ENCODE measurements at places on chromosomes 1 and 21. TPM values are rescaled to one million over a fixed set of nuclear protein-coding genes. Genes with fewer than 3 reads are reported as not detected.

- no peak for DNase-seq
These were observed 252.2 kb downstream of the PLPP3 start for GRCh38 chr1:56327195-56327594.

DNA sequence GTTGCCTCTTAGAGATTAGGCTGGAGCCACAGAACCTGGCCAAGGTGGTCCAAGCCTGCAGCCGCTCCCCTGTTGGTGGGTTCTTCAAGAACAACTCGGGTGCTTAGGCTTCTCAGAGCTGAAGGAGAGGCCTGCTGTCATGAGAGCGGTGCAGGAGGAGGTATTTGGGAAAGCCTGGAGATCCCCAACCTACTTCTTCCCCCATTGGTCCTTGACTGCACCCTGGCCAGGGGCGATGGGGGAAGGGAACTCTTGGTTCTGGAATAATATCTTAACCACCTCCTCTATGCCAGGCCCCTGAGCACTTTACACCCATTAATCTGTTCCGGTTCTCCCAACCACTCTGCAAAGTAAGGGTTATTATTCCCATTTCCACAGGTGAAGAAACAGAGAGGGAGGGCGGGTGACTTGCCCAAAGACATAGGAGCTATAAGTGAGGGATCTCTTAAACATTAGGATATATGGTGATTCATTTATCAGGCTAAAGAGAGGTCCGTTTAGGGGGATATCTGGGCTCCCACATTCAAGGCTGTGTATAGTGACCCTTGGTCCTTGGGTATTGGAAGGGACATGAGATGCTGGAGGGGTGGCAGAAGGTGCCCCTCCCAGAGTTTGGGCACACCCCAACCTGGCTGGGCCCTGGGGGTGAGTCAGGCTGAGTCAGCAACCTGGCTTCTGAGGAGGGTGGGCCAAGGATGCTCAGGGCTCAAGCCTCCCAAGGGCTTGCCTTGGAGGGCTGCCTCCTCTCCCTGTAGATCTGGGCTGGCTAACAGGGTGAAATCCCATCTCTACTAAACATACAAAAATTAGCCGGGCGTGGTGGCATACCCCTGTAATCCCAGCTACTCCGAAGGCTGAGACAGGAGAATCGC, 5.2 kb downstream of the TRNP1 start:
- peak; percentile 26 for DNase-seq

Gene SLFNL1
- 0.14 TPM for total RNA-seq

DNA sequence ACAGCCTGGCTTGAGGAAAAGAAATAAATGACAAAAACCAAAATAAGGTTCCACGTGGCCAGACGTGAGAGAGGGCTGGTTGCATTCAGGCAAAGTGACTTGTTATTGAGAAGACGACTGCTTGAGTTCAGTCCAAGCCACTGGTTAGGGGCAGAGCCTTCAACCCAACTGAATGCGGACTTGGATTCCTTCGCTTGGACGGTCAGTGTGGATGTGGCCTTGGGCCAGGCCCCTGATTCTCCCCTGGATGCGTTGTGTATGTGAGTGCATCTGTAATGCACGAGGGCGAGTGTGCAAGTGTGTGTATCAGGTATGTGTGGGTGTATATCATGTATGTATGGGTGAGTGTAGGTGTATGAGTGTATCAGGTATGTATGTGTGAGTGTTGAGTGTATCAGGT, 1.9 kb downstream of the PLA2G2F start:
- no peak for DNase-seq

DNA sequence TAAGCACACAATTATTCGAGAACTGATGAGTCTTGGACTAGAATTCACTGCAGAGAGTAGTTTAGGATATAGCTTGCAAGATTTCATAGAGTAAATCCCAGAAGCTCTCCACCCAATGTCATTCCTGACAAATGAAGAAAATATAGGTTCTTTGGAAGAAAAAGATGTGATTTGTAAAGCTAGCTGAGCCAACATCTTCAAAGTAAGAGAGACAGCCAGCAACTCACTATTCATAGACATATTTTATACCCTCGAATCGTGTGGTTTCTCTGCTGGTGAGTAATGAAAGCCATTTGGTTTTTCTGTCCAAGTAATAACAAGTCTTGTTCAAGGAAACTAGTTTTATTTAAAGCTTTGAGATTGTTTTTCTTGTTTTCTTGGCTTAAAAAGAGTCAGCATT, 165.7 kb upstream of the SYT6 start:
- DNase-seq = no peak

- peak; percentile 9 for DNase-seq
These were observed 1.0 kb downstream of the TMEM59 start for GRCh38 chr1:54051933-54052430.

GRCh38 chr1:2503554-2504224, 22.7 kb downstream of the PANK4 start:
- peak; percentile 57 for DNase-seq

- DNase-seq = peak; percentile 95
These were observed 65.5 kb upstream of the CR1L start for GRCh38 chr1:207579436-207579799.

Gene CCT3
- total RNA-seq = 618 TPM

GRCh38 chr1:248373761-248374160, 1.8 kb upstream of the OR2T6 start:
- DNase-seq = no peak

GRCh38 chr1:23449958-23450357, 25.4 kb upstream of the TCEA3 start:
- DNase-seq = no peak

GRCh38 chr1:110136911-110137310, 13.4 kb upstream of the SLC6A17 start:
- DNase-seq = peak; percentile 90

GRCh38 chr1:59436637-59437036, 139.7 kb downstream of the FGGY start:
- DNase-seq = no peak

Gene PINK1
- 42.7 TPM for total RNA-seq

Gene UBASH3A
- not detected for total RNA-seq

Gene OR2T29
- not detected for total RNA-seq

- DNase-seq = no peak
These were observed 104.7 kb downstream of the ST6GALNAC3 start for GRCh38 chr1:76179219-76179698.

DNA sequence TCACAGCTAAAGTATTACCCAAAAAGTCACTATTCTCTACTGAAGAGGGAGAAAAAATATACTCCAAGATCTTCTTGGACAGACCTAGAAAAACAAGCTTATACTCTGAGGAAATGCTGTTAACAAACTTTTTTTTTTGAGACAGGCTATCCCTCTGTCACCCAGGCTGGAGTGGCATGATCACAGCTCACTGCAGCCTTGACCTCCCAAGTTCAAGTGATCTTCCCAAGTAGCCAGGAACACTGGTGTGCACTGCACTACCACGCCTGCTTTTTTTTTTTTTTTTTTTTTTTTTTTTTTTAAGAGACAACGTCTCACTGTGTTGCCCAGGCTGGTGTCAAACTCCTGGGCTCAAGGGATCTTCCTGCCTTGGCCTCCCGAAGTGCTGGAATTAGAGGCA, 17.3 kb downstream of the GLRX2 start:
- no peak for DNase-seq

- DNase-seq = no peak
These were observed at the start of gene S100A3 for GRCh38 chr1:153548722-153549688. Gene S100A3, minus strand, starts transcription at chr1:153549258. Its CDS starts 773 bp downstream, at chr1:153548485.

GRCh38 chr21:29155118-29155932, 24.9 kb downstream of the MAP3K7CL start:
- DNase-seq = peak; percentile 39

Gene ZNF695
- total RNA-seq = 20.6 TPM

GRCh38 chr1:193111641-193112090, 6.5 kb upstream of the GLRX2 start:
- peak; percentile 39 for DNase-seq

- no peak for DNase-seq
These were observed 5.1 kb upstream of the NPHP4 start for GRCh38 chr1:5997316-5997715.

GRCh38 chr1:212554401-212554800, 54.2 kb upstream of the ATF3 start:
- no peak for DNase-seq

Gene UMODL1
- not detected for total RNA-seq

GRCh38 chr1:151992303-151993083, 1.2 kb downstream of the S100A10 start:
- peak; percentile 81 for DNase-seq
